ENCODE measurements at places on chromosomes 1 and 21. TPM values are rescaled to one million over a fixed set of nuclear protein-coding genes. Genes with fewer than 3 reads are reported as not detected.

Gene C1orf21
- total RNA-seq = 0.07 TPM

DNA sequence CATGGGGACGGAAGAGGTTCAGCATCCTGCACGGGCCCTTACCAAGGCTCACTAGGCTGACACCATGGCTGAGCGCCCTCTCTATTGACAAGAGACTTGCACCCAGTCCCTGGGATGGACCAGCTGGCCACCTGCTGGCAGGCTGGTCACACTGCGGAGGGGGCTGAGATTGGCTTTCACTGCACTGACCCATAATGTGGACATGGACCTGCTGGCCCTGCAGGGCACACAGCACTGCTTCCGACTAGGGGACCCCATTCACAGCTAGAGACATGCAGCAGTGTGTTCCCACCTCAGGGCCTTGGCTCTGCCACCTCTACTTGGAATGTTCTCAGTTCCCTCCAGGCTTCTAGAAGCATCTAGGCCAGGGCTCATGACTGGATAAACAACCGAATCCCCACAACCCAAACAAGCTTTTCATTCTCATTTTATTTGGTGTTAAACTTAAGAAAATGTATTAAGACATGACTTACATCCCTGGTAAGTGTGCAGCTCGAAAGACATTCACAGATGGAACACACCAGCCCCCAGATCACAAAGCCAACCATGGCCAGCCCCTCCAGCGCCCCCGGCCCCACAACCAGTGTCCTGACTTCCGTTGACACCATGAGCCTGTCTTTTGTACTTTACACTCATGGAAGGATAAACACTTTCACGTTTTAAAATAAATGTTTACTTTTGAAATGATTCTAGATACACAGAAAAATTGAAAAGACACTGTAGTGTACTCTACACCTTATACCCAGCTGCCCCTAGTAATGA lies 9.3 kb upstream of the SRARP start:
- DNase-seq = peak; percentile 53

- DNase-seq = no peak
Observed at GRCh38 chr21:34999397-34999941, 49.6 kb downstream of the RUNX1 start.

- DNase-seq = no peak
Observed at GRCh38 chr1:110183642-110184167, 26.4 kb upstream of the KCNC4 start.

Gene FAM167B
- total RNA-seq = 4.1 TPM

GRCh38 chr1:8364528-8365442 lies 46.9 kb downstream of the SLC45A1 start:
- DNase-seq = no peak

Measured in B cell (primary cell).